ENCODE measurements at places on chromosomes 1 and 21. TPM values are rescaled to one million over a fixed set of nuclear protein-coding genes. Genes with fewer than 3 reads are reported as not detected.

The GSTM5 gene
- 7.6 TPM for total RNA-seq

The OR2T34 gene
- total RNA-seq = not detected

The TNFRSF9 gene
- not detected for total RNA-seq

The CAPZB gene
- 196 TPM for total RNA-seq

The PPP1R15B gene
- 42.8 TPM for total RNA-seq

The ADORA1 gene
- 0.34 TPM for total RNA-seq

The S1PR1 gene
- 91.3 TPM for total RNA-seq

The PRAMEF17 gene
- not detected for total RNA-seq
